ENCODE measurements at places on chromosomes 1 and 21. TPM values are rescaled to one million over a fixed set of nuclear protein-coding genes. Genes with fewer than 3 reads are reported as not detected.

Gene CFHR3
- total RNA-seq = not detected

Gene AMY1C
- not detected for total RNA-seq

Gene RBM11
- 1.5 TPM for total RNA-seq

Gene MTF2
- 53.6 TPM for total RNA-seq

Gene GNG4
- 0.88 TPM for total RNA-seq

Gene KLHDC9
- total RNA-seq = 1.2 TPM

Gene GREM2
- total RNA-seq = 0.46 TPM

Gene CLCNKA
- total RNA-seq = not detected

Gene TNFRSF1B
- 201 TPM for total RNA-seq

Gene MX2
- 26.9 TPM for total RNA-seq

Measured in activated CD4-positive, alpha-beta memory T cell treated with anti-CD3 and anti-CD28 coated beads for 36 hours (primary cell).